ENCODE measurements at places on chromosomes 4 and X.

GRCh38 chrX:17374619-17375366 is at the start of gene NHS:
Gene NHS (plus strand): TSS chrX:17375200. CDS start chrX:17375758, 558 bp downstream.
- peak; percentile 88 for DNase-seq

DNA sequence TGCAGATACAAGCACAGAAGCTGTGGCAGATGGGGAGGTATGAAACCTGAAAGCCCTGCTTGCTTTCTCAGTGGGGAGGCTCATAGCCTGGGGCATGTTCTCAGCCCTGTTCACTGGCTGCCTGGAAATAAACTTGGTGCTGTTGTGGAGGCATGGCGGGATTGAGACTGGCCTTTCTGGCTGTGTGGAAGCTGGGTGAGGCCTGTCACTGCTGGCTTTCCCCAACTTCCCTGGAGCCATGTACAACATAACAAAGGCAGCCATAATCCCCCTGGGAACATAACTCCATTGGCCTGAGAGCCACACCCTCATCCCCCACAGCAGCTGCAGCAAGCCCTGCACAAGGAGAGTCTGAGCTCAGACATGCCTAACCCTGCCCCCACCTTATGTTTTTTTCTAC is 237.7 kb upstream of the TLL1 start:
- DNase-seq = no peak

DNA sequence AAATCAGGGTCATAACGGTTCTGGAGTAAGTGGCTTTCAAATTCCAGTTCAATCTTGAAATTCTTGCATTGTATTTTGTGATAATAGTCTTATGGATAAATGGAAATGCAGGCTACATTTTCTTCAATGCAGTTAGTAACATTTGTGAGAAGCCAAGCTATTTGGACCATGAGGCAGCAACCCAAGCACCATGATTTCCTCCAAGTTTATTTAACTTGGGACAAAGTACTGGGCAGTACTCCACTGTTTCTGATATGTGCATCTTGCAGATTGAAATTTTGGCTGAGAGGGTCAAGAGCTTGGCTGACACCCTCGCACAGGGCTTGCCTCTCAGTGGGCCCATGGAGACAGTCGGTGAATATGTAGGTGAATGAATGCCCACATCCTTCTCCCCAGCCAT is 39.9 kb downstream of the CNGA2 start:
- DNase-seq = no peak

DNA sequence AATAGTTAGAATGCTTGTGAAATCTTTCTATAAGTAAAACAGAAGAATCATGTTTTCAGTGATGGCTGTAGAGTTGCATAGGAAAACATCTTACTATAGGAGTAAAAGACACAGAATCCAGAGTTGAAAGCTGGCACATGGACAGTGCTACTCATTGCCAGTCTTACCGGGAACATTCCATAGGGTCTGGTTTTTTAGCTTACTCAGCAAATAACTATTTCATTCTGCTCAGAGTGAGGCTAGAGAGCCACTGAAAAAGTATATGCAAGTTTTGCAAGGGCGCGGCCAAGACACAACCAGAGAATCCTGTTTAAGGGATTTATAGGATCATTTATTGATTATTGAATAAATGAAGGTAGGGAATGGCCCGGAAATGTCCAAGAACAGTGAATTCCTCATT is 60.3 kb downstream of the MTHFD2L start:
- no peak for DNase-seq
